ENCODE measurements at places on chromosomes 2 and 18.
A peak's percentile ranks its signal among the peaks of the same experiment; 100 is the strongest.

GRCh38 chr18:49398331-49398730 is 62.1 kb downstream of the DYM start:
- no peak for DNase-seq

DNA sequence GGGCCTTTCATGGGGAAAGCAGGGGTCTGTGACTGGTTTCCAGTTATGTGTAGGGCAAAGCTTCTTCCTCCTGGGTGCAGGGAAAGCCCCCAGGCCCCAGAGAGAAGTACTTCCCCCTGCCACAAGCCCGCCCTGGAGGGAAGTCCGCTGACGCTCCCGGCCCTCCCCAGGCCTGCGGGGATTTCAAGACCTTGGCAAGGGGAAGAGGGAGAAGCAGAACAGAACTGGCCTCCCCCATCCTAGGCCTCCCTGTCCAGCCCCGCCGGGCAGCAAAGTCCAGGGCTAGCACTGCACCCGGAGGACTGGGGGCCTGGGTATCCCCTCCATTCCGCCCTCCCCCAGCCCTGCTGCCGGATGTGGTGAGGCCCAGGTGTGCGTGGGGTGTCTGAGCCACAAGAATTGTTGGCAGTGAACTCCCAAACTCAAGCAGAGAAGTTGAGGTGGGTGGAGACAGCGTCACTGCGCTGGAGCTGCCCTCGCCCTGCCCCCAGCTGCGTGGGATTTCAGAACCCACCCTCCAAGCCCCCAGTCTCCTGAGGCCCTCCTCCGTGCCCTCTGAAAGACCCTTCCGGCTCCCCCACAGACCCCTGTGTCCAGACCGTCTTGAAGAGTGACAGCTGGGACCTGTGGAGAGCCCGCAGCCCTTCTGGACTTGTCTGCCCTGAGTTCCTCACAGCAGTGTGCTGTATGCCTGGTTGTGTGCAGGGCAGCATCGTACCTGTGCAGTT is 1.1 kb upstream of the DUSP2 start:
- no peak for DNase-seq

- DNase-seq, result no peak
These were observed 267.6 kb upstream of the LYPD1 start for GRCh38 chr2:132937629-132938028.

- no peak for DNase-seq
These were observed 10.2 kb downstream of the TMEM177 start for GRCh38 chr2:119689218-119689617.

DNA sequence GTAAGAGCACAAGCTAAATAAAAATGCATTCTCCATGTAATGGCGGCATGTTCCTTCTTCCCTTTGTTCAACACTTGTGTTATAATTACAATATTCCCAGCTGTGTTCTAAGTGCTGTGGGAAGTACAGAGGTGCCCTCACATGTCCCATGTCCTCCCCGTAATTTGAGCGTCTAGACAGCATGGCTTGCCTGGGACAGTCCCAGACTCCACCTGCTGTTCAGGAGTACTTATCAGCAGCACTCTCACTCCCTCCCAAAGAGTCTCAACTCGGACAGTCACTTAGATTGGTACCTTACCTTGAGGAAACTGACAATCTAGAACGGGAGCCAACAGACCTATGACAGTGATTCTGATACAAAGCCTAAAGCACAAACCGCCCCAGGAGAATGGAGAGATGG is 370.5 kb downstream of the EIPR1 start:
- DNase-seq, result no peak

DNA sequence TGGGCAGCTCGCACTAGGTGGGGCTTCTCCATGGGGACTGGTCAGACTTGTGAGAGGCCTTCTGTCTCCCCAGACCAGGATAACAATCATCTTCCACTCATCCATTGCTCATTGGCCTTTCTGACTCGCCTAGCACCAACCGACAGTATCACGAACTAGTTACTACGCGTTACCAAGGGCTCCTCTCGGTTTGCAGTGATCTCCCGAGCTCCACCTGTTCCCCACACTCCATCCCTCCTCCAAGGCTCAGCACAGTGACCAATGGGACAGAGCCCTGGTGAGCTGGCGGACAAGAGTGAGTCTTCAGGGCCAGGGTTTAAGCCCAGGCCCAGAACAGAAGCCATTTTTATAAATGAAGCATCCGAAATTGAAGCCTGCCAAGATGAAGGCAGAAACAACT is 42.8 kb upstream of the SMAD7 start:
- no peak for DNase-seq

DNA sequence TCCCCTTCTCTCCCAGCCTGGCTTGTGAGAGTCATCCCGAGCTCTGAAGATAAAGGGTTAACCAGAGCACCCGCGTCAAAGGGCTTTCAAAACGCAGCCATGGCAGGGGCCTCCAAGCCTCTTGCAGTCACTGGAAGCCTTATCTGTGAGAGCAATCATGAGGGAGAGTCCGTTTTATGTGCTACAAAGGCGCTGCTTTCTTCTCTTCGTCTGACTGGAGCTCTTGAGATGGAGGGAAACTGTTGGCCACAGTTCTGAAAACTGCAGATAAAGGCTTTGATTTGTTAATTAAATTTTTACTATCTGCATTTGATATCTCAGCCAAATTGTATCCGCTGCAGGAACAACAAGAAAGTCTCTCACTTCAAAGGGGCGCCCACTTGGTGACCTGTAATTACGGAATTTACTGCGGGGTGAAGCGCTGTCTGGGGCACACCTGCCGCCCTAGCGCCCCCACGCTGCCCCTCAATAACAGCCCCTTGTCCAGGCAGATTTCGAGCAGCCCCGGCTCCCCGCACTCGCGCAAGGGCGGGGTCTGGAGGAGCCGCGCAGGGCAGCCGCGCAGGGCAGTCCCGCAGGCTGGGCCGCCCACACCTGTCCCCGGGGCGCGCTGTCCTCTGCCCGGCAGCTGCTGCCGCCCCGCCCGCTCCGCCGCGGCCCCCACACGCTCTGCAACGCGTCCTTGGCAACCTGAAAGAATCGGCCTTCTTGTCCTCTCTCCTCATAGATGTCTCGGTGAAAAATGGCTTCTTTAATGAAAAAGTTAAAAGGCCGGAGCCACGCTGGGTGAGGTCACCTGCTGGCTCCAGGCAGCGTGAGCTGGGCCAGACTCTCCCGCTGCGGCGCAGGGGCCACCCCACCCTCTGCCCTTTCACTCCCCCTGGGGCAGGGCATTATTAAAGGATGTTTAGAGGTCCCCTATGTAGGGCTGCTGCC is 217.9 kb downstream of the VAPA start:
- DNase-seq, result no peak

GRCh38 chr2:46232860-46233259 is 64.3 kb upstream of the EPAS1 start:
- no peak for DNase-seq

DNA sequence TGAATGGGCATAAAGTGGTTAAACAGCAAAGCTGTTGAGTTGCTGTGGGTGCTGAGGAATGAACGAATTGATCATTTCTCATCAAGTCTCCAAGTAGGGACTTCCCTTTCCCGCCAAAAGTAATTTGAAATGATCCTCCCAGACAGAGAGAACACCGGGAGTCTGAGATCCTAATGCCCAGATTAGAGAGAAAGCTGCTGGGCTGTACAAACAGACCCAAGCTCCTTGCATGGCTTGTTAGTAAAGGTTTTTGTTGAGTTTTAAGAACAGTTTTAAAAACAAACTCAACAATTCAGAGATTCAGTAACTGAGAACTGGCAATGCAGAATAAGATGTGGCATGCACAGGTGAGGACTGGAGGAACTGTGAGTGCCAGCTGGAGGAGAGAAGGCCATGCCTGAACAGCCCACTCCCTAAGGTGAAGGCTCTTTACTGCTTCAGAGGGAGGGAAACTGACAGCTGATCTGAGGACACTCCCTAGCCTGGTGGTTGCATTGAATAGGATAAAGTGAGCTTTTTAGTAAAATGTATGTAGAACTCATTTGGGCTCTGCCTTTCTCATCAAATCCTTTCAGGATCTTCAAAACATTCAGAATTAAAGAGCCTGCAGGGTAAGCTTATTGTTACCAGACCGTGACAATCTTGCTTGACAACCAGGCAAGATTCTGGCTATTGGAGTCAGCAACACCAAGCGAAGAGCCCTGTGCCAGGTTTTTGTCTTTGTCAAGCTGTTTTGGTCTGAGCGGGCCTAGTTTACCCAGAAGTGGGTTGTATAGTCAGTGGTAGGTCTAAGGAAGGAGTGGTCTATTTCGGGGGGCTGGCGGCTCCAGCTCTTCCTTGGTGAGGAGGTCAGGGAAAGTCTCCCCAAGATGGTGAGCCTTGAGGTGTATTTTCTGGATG is 63.2 kb upstream of the IGFBP5 start:
- DNase-seq, result no peak

- peak; percentile 83 for DNase-seq
These were observed 18.5 kb downstream of the PMAIP1 start for GRCh38 chr18:59918320-59918755.

DNA sequence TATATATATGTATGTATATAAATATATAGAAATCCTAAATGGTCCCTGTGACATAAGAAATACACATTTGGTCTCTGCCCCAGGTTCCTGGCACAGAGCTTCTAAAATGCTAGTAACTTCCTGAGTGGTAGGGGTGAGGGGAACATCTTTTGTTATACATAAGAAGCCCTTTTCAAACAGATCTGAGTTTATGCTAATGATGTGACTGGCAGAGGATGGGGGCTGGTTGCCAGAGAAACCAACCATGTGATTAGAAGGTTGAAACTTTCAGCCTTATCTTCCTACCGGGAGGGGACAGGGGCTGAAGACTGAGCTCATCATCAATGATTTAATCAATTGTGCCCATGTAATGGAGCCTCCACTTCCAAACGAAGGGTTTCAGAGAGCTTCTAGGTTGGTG is 16.3 kb downstream of the MFSD2B start:
- no peak for DNase-seq

All from OCI-M1 (cell line).